GM23338 (cell line): ENCODE measurements at places on chromosomes 5 and 9.

GRCh38 chr9:75010570-75010969, 17.5 kb downstream of the CARNMT1 start:
- DNase-seq: no peak
- H3K4me1 ChIP-seq: 0 out of 2 replicates have a peak, but pooled peaks cover 4% of the 10 kb centered on the region
- H3K27ac ChIP-seq: no peak overlapping the region

DNA sequence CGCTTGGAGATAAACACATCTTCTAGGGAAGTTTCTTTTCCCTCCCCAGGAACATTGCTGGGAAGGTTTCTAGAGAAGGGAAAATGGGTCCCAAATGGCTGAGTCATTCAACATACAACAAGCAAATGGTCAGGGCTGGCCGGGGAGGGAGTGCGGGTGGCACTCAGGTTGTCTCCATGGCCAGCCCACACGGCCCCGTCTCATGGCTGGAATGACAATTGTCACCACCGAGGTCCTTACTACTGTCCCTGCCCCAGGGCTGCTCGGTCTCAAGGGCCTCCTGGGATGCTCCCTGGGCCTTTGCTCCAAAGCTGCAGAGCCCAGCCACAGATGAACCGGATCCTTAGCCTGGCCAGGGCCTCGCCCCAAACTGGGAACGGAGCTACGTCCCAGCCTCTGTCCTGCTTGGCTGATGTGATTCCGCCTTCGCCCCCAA, 121.9 kb downstream of the FGF18 start:
- H3K27me3 ChIP-seq: no peaks in the 10 kb centered on the region
- peaks cover 4% of the 10 kb centered on the region; the same call in 1 of the 2 replicates for H3K4me1 ChIP-seq
- H3K36me3 ChIP-seq: no peaks in the 10 kb centered on the region
- H3K27ac ChIP-seq: no peak overlapping the region
- no peak overlapping the region for H3K4me3 ChIP-seq
- DNase-seq: no peak

DNA sequence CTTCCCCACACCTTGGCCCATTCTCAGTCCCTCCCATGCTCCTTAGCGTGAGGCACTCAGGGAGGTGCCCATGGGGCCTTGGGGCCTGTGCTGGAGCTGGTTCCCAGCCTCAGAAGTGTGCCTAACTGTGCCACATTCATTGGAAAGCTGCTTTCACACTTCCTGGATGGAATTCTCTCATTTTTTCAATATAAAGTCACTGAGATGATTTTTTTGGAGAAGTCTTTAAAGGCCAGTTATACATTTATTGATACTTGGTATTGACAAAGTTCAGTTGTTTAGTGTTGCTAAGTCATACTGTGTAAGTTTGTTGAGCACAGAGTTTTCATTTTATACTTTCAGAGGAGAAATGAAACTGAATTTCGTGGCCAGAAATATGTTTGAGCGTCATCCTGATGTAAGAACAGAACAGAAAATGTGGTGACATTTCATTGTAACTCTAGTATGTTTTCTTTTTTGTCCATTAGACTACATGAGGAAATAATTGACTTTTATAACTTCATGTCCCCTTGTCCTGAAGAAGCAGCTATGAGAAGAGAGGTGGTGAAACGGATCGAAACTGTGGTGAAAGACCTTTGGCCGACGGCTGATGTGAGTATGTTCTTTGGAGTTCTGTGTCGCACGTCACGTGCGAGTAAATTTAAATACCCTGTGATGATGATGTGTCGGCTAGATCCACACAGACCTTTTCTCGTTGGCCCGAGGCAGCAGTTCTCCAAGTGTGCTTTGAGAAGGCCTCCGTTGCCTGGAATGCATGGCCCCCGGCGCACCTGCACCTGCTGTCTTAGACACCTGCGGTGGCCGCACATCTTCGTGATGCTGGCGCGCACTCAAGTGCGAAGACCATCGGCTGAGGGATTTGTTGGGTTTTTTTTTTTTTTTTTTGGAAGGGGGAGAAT, 24.1 kb downstream of the TENT4A start:
- no peak for DNase-seq
- no peaks in the 10 kb centered on the region for H3K27me3 ChIP-seq
- H3K4me1 ChIP-seq: no peaks in the 10 kb centered on the region
- H3K36me3 ChIP-seq: peaks cover 9% of the 10 kb centered on the region
- no peak overlapping the region for H3K4me3 ChIP-seq
- no peak overlapping the region for H3K27ac ChIP-seq

DNA sequence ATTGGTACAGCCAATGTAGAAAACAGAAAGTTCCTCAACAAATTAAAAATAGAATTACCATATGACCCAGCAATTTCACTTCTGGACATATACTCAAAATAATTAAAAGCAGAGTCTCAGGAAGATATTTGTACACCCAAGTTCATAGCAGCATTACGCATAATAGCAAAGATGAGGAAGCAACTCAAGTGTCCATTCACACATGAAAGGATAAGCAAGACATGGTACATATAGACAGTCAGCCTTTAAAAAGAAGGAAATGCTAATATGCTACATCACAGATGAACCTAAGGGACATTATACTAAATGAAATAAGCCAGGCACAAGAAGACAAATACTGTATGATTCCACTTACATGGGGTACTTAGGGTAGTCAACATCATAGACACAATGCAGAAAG, 76.7 kb downstream of the ANXA2R start:
- no peak overlapping the region for H3K27ac ChIP-seq
- no peak for DNase-seq
- H3K4me1 ChIP-seq: no peaks in the 10 kb centered on the region
- H3K4me3 ChIP-seq: no peak overlapping the region

- H3K36me3 ChIP-seq: no peaks in the 10 kb centered on the region
- no peak overlapping the region for H3K27ac ChIP-seq
- H3K4me3 ChIP-seq: no peak overlapping the region
- DNase-seq: no peak
- H3K27me3 ChIP-seq: no peaks in the 10 kb centered on the region
These were observed 115.3 kb upstream of the PCSK5 start for GRCh38 chr9:75775166-75775565.

GRCh38 chr9:137650779-137651178, 32.0 kb downstream of the EHMT1 start:
- no peaks in the 10 kb centered on the region for H3K36me3 ChIP-seq
- H3K4me1 ChIP-seq: peaks cover 13% of the 10 kb centered on the region; the same call in 1 of the 2 replicates
- H3K27ac ChIP-seq: no peak overlapping the region
- H3K27me3 ChIP-seq: no peaks in the 10 kb centered on the region
- H3K4me3 ChIP-seq: no peak overlapping the region
- DNase-seq: no peak

DNA sequence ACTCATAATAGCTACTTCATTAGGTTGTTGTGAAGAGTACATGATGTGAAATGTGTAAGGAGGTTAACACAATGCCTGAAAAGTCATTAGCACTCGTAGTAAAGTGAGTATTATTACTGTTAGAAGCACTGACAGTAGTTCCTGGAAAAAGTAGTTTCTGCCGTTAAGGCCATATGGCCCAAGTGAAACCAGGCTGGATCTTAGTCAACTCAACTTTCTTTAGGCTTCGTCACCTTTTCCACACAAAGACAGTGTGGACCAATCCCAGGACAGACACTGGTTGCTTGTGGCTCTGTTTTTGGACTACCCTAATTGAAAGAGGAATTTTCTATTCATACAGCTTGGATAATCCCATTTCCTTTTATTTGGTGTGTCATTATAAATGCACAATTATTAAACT, 29.4 kb upstream of the CKMT2 start:
- no peaks in the 10 kb centered on the region for H3K4me1 ChIP-seq
- no peaks in the 10 kb centered on the region for H3K27me3 ChIP-seq
- H3K36me3 ChIP-seq: no peaks in the 10 kb centered on the region
- no peak for DNase-seq
- no peak overlapping the region for H3K27ac ChIP-seq

- H3K4me1 ChIP-seq: peaks cover 27% of the 10 kb centered on the region
- H3K27me3 ChIP-seq: no peaks in the 10 kb centered on the region
- H3K27ac ChIP-seq: no peak overlapping the region
- H3K4me3 ChIP-seq: no peak overlapping the region
- no peaks in the 10 kb centered on the region for H3K36me3 ChIP-seq
- no peak for DNase-seq
These were observed 11.2 kb downstream of the SLC45A2 start for GRCh38 chr5:33973271-33973670.

- H3K4me1 ChIP-seq: peaks cover 4% of the 10 kb centered on the region
- no peak overlapping the region for H3K4me3 ChIP-seq
- no peaks in the 10 kb centered on the region for H3K36me3 ChIP-seq
- no peak overlapping the region for H3K27ac ChIP-seq
These were observed 995.7 kb downstream of the CDH18 start for GRCh38 chr5:18992264-18992663.

DNA sequence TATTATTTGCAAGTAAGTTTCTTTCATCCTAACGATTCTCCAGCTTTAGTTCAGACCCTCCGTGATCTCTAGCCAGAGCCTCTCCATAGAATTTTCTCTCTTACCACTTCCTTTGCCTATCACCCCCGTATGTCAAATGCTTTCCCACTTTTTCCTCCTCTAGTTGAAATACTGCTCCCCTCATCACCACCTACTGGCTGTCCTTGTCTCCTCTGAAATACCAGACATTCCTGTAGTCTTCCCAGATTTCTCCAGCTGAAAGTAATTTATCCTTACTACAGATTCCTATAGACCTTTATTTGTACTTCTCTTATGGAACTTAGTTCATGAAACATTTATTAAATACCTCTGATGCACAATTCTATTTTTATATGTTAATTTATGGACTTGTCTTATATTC, 36.0 kb upstream of the GLIPR2 start:
- H3K27ac ChIP-seq: peak overlapping the region; percentile 5; the same call in 1 of the 2 replicates
- no peaks in the 10 kb centered on the region for H3K27me3 ChIP-seq
- no peak overlapping the region for H3K4me3 ChIP-seq

- no peak overlapping the region for H3K4me3 ChIP-seq
- H3K4me1 ChIP-seq: peaks cover 11% of the 10 kb centered on the region
- DNase-seq: no peak
- H3K27ac ChIP-seq: no peak overlapping the region
- no peaks in the 10 kb centered on the region for H3K36me3 ChIP-seq
These were observed 14.8 kb downstream of the PCDHGC5 start for GRCh38 chr5:141503681-141504080.

- H3K4me3 ChIP-seq: no peak overlapping the region
- DNase-seq: no peak
- H3K4me1 ChIP-seq: no peaks in the 10 kb centered on the region
- no peak overlapping the region for H3K27ac ChIP-seq
These were observed 81.7 kb downstream of the ITGA1 start for GRCh38 chr5:52869391-52869790.

DNA sequence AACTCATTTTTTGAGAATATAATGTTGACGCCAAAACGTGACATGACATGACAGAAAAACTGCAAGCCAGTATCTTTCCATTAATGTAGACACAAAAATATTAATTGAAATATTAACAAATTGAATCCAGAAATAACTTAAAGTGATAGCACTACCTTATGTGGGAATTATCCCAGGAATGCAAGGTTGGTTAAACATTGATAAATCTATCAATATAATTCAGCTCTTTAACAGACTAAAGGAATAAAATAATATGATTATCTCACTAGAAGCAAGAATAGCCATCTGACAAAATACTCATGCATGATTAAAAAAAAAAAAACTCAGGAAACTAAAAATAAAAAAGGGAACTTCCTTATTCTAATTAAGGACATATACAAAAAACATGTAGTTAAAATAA, 6.8 kb downstream of the ZNF510 start:
- H3K27me3 ChIP-seq: no peaks in the 10 kb centered on the region
- H3K27ac ChIP-seq: no peak overlapping the region
- no peak for DNase-seq
- peaks cover 45% of the 10 kb centered on the region for H3K36me3 ChIP-seq
- H3K4me3 ChIP-seq: no peak overlapping the region

DNA sequence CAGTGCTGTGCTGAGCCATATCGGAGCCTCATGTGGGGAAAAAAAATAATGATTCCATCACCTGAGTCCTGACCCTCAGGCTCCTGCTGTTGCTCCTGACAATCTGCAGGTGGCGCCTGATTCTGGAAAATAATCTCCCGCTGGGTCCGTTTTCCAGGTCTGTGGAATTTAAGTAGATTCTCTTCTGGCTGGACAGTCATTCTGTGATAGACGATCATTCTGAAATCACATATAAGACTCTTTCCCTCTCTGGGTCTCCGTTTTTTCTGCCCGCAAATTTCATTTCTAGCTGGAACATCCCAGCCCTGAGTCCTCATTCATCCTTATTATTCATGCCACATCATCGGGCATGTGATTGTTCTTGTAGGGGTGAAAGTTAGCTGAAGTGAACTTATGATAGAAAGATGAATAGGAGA, 22.1 kb upstream of the STXBP1 start:
- DNase-seq: peak; percentile 89
- H3K27ac ChIP-seq: no peak overlapping the region
- no peaks in the 10 kb centered on the region; the same call in 1 of the 2 replicates for H3K4me1 ChIP-seq
- H3K4me3 ChIP-seq: no peak overlapping the region
- no peaks in the 10 kb centered on the region for H3K36me3 ChIP-seq

DNA sequence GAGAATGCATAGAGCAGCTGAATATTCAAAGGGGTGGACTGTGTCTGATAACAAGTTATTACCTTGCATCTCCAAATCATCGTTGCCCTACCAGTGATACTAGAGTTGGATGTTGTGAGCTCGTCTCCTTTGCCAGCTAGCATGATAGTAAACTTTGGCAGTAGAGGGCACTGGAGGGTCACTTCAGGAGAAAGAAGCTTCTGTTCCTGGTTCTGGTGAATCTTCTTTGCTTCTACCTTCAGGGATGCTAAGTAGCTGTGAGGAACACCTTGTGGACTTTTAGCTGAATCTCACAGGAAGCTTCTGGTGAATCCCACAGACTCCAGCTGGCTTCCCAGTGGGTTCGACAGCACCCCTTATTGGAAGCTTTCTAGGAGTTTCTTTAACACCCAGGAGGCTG, 626.6 kb upstream of the SGCD start:
- no peaks in the 10 kb centered on the region for H3K27me3 ChIP-seq
- no peaks in the 10 kb centered on the region for H3K36me3 ChIP-seq
- H3K4me3 ChIP-seq: no peak overlapping the region
- DNase-seq: peak; percentile 61
- H3K4me1 ChIP-seq: no peaks in the 10 kb centered on the region
- no peak overlapping the region for H3K27ac ChIP-seq

DNA sequence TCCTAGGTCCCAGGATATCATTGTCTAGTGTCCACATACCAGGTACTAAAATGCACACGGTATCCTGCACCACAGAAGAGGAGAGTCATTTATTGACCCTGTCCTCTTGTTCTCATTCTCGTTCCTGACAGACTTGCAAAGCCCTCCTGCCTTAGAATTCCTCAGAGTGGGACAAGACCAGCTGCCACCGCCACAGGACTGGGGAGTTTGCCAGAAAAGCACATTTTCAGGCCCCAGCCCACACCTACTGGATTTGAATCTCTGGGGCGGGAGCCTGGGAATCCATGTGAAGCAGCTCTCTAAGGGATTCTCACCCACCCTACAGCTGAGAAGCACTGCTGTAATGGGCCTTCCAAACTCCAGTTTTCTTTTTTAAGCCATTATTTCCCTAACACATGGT, 68.0 kb upstream of the FANCC start:
- H3K4me3 ChIP-seq: no peak overlapping the region
- H3K27me3 ChIP-seq: no peaks in the 10 kb centered on the region
- no peaks in the 10 kb centered on the region for H3K4me1 ChIP-seq
- H3K36me3 ChIP-seq: no peaks in the 10 kb centered on the region
- no peak overlapping the region for H3K27ac ChIP-seq
- DNase-seq: no peak

DNA sequence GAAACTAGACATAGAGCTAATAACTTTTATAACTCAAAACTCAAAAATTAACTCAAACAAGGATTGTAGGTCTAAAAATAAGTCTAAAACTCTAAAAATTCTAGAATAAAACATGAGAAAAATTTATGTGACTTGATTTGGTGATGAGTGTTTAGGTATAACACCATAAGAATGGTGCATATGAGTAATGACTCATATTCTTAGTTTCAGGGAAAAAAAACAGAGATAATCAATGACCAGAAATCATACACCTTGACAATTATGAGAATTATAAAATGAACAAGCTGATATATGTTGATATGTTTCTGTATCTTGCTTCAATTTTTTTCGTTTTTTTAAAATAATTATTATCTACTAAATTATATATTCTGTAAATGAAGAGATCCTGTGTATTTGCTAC, 541.2 kb downstream of the PTPRD start:
- H3K27ac ChIP-seq: no peak overlapping the region
- no peak overlapping the region for H3K4me3 ChIP-seq
- no peak for DNase-seq
